ENCODE measurements at places on chromosomes 1 and 21.

DNA sequence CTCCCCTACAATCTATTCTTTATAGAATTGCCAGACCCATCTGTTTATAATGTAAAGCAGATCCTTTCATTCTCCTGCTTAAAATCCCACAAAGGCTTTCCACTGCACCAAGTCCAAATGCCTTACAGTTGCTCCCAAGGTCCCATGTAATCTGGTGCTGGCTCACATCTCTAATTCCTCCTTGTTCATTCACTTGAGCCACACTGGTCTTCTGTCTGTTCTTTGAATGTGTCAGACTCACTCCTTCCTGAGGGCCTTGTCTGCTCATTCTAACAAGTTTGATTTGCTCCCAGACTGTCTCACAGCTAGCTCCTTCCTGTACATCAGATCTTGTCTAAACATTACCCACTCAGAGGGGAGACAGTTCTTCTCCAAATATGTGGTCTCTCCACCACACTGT, 38.9 kb downstream of the ALG14 start:
- DNase-seq, result no peak

GRCh38 chr1:207875532-207875931, 35.4 kb downstream of the CD34 start:
- no peak for DNase-seq

DNA sequence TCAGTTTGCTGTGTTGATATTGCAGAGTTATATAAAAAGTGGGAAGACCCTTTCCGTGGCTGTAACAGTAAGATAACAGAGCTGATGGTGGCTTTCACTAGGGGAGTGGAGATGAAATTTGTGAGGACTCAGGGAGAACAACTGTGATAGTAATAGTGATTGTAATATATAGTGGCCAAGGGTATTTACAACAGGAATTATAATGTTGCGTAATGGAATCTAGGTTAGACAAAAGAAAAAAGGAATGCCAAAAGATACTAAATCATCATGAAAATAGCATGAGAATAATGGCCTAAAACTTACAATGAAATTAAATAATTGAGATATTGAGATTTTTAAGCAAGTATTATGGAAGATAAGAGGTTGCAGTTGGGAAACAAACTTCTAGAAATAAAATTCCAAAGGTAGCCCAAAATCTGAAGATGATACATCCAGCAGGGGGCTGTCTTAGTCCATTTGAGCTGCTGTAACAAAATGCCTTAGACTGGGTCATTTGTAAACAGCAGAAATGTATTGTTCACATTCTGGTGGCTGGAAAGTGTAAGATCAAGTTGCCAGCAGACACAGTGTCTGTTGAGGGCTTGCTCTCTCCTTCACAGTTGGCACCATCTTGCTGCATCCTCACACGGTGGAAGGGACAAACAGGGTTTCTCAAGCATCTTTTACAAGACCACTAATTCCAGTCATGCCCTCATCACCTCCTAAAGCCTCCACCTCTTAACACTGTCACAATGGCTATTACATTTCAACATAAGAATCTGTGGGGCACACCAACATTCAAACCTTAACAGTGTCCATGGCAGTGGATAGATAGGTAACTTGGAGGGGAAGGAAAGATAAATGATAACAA, 711.2 kb downstream of the MRPL39 start:
- DNase-seq, result no peak

GRCh38 chr1:39927538-39927937, 25.8 kb upstream of the MYCL start:
- no peak for DNase-seq

DNA sequence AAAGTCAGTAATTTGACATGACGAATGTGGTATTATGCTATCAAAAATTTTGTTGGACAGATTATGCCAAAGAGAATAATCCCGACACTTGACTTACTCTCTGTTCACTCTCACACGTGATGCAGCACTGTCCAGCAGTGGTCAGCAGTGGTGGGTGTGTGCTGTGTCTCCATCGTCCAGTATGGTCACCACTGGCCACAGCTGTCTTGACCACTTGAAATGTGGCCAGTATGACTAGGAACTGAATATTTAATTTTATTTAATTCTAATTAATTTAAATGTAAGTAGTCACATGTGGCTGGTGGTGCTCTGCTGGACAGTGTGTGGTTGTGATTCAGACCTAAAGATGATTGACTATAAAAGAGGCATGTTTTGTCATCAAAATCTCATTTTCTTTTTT, 24.0 kb downstream of the URB2 start:
- DNase-seq, result no peak

DNA sequence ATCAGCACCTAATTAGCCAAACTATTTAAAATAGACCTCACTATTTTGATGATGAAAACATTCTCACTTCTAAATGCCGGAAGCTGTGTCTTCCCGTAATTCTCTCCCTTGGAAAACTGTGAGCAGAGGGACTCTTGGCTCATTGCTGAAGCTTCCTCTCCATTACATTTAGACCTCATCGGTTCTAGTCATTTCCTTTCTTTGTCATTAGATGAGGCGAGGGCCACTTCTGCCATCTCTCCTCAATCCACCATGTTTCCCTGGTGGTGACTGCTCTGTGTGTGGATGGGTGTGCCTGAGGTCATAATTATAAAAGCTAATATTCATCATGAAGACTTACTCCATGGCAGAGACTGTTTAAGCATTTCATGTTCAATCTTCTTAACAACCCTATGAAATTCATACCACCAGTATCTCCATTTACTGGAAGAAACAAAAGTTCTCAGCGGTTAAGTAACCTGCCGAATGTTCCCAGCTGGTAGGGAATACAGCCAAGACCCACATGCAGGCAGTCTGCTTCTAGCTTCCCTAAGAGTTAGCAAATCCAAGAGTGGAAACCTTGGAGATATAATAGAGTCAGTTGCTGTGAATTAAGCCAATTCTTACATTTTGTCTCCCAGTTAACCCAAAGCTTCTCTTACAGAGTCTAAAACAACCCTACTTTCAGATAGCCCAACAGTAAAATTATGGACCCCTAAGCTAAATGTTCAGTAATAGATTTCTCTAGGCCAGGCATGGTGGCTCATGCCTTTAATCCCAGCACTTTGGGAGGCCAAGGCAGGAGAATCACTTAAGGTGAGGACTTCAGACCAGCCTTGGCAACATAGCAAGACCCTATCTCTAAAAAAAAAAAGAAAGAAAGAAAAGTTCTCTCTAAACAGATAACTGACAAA, 156.2 kb downstream of the ZBTB18 start:
- no peak for DNase-seq

DNA sequence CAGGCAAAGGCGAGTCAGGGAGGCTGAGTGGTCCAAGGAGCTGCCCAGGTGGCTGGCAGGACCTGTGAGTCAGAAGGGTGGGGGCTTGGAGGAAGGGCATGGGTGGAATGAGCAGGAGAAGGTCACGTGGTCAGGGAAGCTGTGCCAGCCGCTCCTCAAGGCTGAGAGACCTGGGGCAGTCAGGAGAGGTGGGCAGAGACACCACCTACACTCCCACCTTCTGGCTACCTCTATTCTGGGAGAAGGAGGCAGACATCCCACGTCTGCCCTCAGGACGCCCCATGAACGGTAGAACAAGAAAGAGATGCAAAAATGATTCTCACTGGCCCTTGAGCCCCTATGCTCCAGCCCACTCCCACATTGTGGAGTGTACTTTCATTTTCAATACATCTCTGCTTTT, 151.8 kb upstream of the RAB4A start:
- DNase-seq, result no peak

DNA sequence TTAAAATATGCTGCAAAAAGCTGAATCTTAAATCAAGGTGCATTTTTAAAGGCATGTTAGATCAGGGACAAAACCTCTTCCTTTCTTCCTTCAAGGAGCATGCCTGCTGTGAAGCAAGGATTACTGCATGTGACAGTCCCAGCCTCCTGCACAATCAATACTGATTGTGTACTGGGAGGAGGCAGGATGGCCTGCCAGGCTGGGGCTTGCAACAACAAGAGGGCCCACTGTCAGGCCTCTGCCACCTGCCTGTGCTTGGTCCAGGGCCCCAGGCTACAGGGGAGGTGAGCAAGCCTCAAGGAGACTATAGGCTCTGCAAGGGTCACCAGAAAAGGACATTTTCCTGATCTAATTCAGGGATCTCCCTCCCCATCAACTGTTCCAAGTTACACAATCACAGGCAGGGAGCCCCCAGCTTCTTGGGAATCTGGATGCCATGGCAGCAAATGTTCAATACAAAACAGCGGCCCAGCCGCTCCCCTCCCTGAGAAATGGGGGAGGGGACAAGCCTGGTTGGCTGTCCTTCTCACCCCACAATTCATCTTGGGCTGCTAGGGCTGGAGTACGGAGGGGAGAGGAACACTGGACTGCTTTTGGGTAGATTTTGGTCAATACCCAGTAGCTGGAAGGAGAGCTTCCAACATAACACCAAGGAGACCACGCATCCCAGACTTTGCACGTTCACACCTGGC, 76.7 kb downstream of the SSBP3 start:
- no peak for DNase-seq

GRCh38 chr1:246394121-246394520, 113.0 kb downstream of the SMYD3 start:
- DNase-seq, result no peak

- no peak for DNase-seq
Measured at GRCh38 chr1:204240233-204240632, 26.4 kb upstream of the GOLT1A start.

- no peak for DNase-seq
Measured at GRCh38 chr1:49364676-49365075, 588.0 kb upstream of the BEND5 start.

GRCh38 chr1:52947490-52947889, 20.4 kb downstream of the SCP2 start:
- DNase-seq, result no peak

GRCh38 chr1:10599194-10599861, 124.6 kb downstream of the PEX14 start:
- DNase-seq, result no peak

GRCh38 chr1:116151739-116152576, 40.8 kb downstream of the MAB21L3 start:
- DNase-seq, result peak; percentile 51

GRCh38 chr1:157390651-157391050, 161.7 kb downstream of the FCRL5 start:
- DNase-seq, result no peak

GRCh38 chr1:197092491-197093023, 25.5 kb upstream of the F13B start:
- no peak for DNase-seq

DNA sequence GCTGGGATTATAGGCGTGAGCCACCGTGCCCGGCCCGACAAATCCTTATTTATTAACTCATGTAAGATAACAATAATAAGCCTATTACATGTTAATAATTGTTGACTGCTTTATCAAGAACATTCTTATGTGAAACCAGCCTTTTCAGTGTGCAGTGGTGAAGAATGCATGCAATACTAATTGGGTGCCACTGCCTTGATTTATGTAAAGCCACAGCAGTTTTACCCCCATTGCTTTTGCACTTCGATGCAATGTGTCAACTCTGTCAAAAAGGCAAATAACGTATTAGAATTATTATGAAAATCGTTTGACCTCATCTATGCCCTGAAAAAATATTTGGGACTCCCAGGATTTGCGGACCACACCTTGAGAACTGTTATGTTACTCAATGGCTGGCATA, 18.3 kb downstream of the NPR1 start:
- no peak for DNase-seq

DNA sequence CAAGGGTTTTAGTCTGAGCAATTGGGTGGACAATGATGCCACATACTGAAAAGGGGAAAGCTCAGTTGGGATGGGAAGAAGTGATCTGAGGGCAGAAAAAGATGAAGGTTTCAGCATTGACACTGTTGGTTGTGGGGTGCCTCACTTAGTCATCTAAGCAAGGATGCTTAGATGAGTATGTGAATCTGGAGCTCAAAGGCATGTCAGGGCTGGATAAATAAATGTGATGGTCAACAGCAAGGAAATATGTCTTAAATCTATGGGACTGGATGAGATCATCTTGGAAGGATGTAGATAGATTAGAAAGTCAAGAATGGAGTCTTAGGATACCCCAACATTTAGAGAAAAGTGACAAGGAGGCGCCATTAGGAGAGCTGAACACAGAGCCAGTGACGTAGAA, 114.6 kb downstream of the ZBTB18 start:
- DNase-seq, result no peak

GRCh38 chr1:89635825-89636815, 3.2 kb downstream of the LRRC8C start:
- no peak for DNase-seq

- DNase-seq, result no peak
Measured at GRCh38 chr1:221444346-221444745, 297.5 kb downstream of the DUSP10 start.

- no peak for DNase-seq
Measured at GRCh38 chr1:107342316-107342715, 201.5 kb downstream of the NTNG1 start.

GRCh38 chr1:231630558-231631205, 4.1 kb downstream of the DISC1 start:
- no peak for DNase-seq

GRCh38 chr1:111082421-111083203, 57.3 kb downstream of the DRAM2 start:
- no peak for DNase-seq

DNA sequence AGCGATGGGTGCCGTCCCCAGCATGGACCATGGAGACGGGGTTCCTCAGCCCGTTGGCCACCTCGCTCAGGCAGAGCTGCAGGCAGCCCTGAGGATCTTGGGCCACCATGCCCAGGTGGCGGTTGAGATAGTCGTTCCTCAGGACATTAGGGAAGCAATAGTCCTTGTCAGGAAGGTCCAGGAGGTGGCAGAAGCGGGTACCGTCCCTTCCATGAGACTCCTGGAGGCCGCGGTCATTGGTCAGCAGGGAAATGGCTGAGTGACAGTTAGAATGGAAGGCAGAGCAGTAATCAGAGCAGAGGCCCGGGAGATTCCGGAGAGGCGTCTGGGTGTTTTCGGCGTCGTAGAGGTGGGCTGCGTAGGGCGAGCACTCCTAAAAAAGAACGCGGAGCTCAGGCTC, 4.1 kb downstream of the HHIPL2 start:
- no peak for DNase-seq

DNA sequence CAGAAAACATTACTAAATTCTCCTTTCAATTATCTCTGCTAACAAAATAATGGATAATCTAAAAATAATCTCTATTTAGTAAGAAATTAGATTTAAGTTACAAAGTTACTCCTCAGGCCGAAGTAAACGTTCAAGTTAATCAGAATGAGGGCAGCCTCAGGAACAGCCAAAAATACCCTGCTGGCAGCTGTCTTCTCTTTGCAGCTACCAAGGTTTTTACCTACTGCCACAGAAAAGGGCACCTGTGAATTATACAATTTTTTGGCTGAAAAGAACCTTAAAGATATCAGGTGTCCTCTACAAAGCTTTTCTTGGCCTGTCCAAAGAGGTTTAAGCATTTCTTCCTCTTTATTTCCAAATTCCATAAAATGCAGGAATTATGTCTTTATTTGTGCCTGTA, 84.4 kb downstream of the AKT3 start:
- DNase-seq, result no peak

- DNase-seq, result no peak
Measured at GRCh38 chr21:46255758-46256337, 27.3 kb upstream of the LSS start.

- no peak for DNase-seq
Measured at GRCh38 chr1:55055084-55055882, 15.9 kb downstream of the PCSK9 start.

DNA sequence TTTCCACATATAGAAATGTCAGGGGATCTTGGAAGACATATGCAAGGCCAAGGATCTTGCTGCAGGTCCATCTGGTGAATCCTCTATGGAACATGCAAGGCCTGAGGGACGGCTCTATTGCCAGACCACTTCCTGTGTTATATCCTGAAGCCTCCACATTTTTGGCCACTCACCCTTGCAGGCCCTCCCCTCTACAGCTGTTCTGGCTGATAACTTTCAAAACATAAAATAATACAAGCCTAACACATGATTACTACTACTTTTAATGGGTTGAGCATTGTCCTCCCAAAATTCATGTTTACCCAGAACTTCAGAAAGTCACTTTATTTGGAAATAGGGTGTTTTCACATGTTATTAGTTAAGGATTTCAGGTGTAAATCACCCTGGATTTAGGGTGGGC, 18.5 kb upstream of the LYPLAL1 start:
- no peak for DNase-seq
